ENCODE measurements at places on chromosomes 1 and 21.

DNA sequence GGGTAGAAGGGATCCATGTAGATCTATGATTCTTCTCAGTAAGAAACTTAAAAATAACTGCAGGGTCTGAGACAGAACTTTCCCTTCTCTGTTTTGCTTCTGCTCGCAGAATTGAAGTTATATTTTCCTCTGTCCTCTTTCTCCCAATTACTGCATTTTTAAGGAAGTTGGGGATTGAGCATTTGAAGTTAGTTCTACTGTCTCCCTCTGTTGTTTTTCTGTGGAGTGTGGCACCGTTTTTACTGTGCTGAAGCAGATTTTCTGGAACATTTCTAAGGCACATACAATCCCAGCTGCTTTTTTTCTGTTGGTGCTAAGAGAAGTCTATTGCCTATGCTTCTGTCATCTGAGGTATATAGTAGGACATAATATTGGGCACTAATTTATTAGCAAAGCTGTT, 43.3 kb downstream of the RASAL2 start:
- DNase-seq: peak; percentile 64

GRCh38 chr1:21280482-21280881, 9.8 kb downstream of the ECE1 start:
- DNase-seq: no peak

DNA sequence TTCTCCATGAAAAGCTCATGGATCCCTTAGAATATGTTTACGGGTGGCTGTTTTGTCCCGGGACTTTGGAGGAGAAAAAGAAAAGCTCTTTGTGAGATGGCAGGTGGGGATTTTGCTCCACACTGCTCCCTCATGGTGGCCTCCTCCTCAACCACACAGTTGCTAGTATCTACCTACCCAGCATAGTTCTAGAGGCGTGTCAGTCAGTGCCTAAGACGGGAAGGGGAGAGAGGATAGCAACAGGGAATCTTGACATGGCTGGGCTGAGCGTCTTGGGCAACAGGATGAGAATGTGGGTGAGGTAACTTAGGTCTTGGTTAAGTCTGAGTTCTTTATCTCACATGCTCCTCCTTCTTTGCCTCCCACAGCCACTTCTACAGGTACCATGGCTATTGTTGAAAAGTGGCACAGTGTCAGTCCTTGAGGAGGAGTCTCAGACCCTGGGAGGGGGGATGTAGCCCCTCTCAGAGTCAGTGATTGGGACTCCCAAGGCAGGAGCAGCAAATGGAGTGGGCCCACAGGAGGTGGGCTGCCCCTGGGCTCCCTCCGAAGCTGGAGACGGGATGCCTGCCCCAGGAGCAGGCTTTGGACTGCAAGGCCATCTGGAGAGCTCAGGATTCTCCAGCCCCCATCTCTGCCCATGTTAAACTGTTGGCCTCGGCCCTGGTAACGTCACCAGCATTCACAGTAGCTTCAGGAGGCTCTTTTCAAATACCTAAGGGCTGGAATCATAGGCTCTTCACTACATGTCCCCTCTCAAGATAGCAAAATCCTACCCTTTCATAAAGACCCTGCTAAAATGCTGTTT, 75.4 kb downstream of the TENT5C start:
- no peak for DNase-seq

DNA sequence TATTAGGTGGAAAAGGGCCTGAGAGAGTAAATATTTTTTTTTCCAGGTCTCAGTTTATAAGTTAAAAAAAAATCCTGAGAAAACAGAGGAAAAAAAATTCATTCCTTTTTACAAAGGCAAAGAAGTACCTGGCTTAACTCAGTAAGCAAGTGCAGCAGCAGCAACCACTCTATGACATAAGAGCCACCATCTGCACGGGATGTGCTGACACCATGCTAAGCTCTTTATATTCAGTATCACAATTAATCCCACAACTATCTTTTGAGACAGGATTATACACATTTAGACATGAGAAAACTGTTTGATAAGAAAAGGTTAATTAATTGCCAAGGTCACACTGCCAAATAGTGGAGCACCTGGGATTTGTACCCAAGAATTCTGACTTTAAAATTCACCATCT, 13.4 kb upstream of the DPT start:
- DNase-seq: no peak

DNA sequence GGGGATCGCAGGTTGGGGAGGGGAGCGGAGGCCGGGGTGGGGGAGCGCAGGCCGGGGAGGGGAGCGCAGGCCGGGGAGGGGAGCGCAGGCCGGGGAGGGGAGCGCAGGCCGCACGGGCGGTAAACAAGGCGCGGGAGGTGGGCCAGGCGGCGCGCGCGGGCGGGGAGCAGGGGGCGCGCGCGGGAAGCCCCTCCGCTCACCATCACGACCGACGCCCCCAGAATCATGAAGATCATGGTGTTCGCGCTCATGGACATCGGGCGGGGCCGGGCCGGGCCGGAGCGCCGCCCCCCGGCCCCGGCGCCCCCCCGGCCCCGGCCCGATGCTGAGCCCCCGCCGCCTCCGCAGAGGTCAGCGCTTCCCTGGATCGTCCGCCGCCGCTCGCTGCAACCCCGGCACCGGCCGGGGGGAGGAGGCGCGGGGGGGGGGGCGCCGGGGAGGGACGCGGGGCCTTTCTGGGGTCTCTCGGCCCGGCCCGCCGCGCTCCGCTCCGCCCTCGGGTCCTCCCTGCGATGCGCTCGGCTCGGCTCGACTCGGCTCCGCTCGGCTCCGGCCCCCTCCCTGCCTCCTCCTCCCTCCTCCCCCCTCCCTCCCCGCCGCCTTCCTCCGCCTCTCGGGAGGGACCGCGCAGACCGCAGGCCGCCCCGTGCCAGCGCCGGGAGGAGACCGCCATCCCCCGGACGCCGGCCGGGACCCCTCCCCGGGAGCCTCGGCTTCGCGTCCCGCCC, at the start of gene TMEM240:
TMEM240 (minus strand) TSS at position 535 of the 728 bp plus-strand sequence; CDS start at position 257, 278 bp downstream.
- no peak for DNase-seq

DNA sequence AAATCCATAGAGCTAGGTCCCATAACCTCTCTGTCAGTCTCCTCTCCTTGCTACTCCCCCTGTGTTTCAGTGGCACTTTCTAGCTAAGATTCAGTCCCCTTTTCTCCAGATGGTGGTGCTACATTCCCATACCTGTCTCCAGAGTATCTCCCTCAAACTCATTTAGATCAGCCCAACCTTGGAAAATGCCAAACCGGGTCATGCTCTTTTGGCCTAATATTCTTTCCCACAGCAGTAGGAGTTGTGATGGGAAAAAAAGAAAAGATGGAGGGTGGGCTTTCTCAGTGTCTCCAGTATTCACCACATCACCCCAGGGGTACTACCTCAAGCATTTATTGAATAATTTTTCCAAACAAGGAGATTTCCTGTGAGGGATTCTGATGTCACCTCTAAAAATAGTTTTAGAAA, 3.2 kb upstream of the RXFP4 start:
- peak; percentile 88 for DNase-seq

GRCh38 chr1:39213511-39214002, 9.1 kb downstream of the MACF1 start:
- peak; percentile 43 for DNase-seq

DNA sequence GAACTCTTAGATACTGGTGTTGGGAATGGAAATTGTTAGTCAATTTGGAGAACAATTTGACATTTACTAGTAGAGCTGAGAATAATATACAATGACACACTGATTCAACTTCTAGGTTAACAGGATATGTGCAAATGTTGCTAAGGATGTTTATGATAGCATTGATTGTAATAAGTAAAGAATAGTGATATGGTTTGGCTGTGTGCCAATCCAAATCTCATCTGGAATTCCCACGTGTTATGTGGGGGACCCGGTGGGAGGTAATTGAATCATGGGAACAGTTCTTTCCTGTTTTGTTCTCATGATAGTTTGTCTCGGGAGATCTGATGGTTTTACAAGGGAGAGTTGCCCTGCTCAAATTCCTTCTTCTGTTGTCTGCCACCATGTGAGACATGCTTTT, 302.4 kb upstream of the TMPRSS15 start:
- DNase-seq: no peak

- no peak for DNase-seq
Measured at GRCh38 chr1:180167721-180168467, 13.2 kb downstream of the QSOX1 start.

DNA sequence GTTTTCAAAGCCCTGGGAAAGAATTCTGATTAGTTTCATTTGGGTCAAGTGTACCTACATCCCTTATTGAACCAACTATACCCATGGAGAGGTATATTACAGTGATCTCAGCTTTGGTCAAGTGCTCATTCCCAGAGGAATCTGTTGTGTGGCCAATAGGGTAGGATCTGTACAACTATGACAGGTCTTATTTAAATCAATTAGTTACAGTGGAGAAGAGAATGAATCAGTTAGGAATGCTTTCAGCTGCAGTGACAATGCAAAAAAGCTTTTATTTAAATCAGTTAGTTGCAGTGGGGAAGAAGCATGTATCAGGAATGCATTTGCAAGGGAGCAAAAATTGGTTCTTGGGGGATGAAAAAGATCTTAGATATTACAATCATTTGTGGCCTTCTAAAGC, 119.0 kb downstream of the FGGY start:
- no peak for DNase-seq

- DNase-seq: no peak
Measured at GRCh38 chr21:32565856-32566465, 19.4 kb downstream of the TCP10L start.

- DNase-seq: no peak
Measured at GRCh38 chr1:220005489-220005888, 40.8 kb downstream of the EPRS1 start.

DNA sequence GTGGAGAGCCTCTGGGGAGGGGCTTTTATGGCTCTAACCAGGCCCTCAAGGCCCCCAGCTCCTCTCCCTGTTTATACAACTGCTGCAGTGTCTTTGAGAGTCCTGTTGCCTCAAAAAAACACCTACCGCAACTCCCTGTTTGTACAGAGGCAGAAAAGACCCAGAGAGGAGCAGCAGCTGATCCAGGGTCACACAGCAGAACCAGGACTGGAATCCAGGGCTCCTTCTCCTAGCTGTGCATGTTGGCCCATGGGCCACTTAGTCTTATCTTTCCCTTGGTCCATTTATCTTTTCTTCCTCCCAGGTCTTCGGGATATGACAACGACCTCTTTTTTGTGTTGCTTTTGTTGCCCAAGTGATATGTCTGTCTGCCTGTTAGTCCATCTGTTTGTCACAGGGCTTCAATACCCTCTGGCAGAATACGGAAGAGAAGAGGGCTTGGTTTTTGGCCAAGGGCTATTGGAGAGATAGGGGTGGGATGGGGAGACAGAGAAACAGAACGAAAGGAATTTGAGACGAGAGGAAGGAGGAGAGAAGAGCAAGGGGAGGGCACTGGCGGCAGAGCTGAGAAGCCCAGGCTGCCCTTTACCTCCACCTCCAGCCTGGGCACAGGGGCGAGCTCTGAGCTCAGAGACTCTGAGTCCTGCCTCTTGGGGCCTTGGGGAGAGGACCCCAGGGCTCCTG, 33.5 kb upstream of the WASF2 start:
- no peak for DNase-seq

GRCh38 chr1:150552128-150552910, 3.1 kb downstream of the ADAMTSL4 start:
- peak; percentile 58 for DNase-seq

- DNase-seq: no peak
Measured at GRCh38 chr1:161351482-161351881, 16.2 kb downstream of the CFAP126 start.

- no peak for DNase-seq
Measured at GRCh38 chr1:86015375-86015774, 141.2 kb downstream of the COL24A1 start.

- DNase-seq: no peak
Measured at GRCh38 chr1:10250663-10251062, 40.3 kb downstream of the KIF1B start.

DNA sequence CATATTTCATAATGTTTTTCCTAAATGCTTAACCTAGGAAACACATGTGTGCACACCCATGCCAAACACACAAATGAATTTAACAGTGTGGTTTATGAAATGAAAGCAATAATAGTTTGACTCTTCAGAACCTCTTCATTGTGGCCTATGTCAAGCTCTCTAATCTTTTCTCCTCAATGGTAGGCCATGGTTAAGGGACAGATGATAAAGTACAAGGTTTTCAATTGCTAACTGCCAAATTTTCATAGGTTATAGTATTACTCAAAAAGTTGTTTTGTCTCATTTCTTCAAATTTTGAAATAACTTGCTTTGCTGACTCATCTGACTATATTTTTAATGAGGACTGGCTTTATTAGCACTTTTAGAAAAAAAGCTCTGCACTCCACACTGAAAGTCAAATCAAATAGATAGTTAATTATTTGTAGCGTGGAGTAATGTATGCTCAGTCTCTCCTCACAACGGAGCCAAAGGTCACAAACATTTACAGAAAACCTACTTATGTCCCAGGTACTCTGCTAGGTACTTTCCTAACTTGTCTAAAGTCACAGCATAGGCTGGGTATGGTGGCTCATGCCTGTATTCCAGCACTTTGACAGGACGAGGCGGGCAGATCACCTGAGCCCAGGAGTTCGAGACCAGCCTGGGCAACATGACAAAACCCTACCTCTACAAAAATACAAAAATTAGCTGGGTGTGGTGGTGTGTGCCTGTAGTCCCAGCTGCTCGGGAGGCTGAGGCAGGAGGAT, 3.0 kb upstream of the ADCY10 start:
- DNase-seq: no peak

- DNase-seq: no peak
Measured at GRCh38 chr21:42837421-42838211, 41.7 kb downstream of the WDR4 start.
